ENCODE measurements at places on chromosomes 12 and 14.

- no peaks in the 10 kb centered on the region for H3K4me1 ChIP-seq
- no peak for DNase-seq
- H3K27me3 ChIP-seq: peaks cover 11% of the 10 kb centered on the region
- no peak overlapping the region for H3K27ac ChIP-seq
- H3K36me3 ChIP-seq: no peaks in the 10 kb centered on the region
These were observed 310.6 kb downstream of the VRK1 start for GRCh38 chr14:97107760-97108159.

- H3K4me3 ChIP-seq: no peak overlapping the region
- H3K27me3 ChIP-seq: peaks cover 72% of the 10 kb centered on the region
- DNase-seq: no peak
These were observed 2.5 kb upstream of the PLEKHD1 start for GRCh38 chr14:69481815-69482568.

- H3K36me3 ChIP-seq: no peaks in the 10 kb centered on the region
- peaks cover 19% of the 10 kb centered on the region for H3K4me1 ChIP-seq
- H3K4me3 ChIP-seq: no peak overlapping the region
- peaks cover 4% of the 10 kb centered on the region for H3K27me3 ChIP-seq
These were observed 250.9 kb downstream of the DUSP6 start for GRCh38 chr12:89101440-89101839.

DNA sequence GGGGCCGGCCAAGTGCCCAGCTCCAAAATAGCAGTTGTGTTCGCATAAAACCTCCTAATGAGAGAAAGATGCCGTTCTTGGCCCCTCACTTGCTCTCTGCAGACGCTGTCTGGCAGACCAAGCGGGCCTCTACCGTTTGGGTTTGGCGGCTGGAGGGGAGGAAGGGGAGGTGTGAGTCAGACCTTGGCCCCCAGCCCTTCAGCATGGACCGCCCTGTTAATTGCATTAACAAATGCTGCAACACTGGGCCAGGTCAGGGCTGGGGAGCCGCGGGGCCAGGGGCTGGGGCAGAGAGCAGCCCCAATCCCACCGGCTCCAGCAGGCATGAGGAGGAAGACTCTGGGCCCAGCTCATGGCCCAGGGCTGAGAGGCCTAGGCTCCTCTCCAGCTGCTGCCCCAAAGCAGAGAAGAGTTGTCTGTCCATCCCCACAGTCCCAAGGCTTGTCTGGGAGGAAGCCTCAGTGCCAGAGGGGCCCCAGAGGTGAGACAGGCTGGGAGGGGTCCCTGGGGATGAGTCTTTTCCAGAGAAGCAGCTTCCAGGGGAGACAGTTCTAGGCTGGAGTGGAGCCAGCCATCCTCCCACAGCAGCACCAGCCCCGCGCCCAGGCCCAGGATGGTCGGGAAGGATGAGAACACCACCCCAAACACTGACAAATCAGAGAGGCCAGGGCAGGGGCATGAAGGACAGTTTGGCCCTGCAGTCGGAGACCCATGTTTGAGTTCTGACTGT is 16.9 kb downstream of the LTBP2 start:
- H3K27me3 ChIP-seq: no peaks in the 10 kb centered on the region
- no peaks in the 10 kb centered on the region for H3K36me3 ChIP-seq
- no peak for DNase-seq
- no peak overlapping the region for H3K27ac ChIP-seq
- H3K4me3 ChIP-seq: no peak overlapping the region
- H3K4me1 ChIP-seq: no peaks in the 10 kb centered on the region

- no peaks in the 10 kb centered on the region for H3K36me3 ChIP-seq
- no peaks in the 10 kb centered on the region for H3K27me3 ChIP-seq
- H3K4me1 ChIP-seq: no peaks in the 10 kb centered on the region
- no peak overlapping the region for H3K4me3 ChIP-seq
These were observed 128.8 kb upstream of the CLEC14A start for GRCh38 chr14:38384741-38385140.

- no peaks in the 10 kb centered on the region for H3K36me3 ChIP-seq
- no peak overlapping the region for H3K27ac ChIP-seq
- no peak for DNase-seq
- peaks cover 5% of the 10 kb centered on the region for H3K27me3 ChIP-seq
- H3K4me1 ChIP-seq: peaks cover 42% of the 10 kb centered on the region
These were observed 115.2 kb upstream of the PELI2 start for GRCh38 chr14:56002876-56003625.

GRCh38 chr12:109764776-109765445 is 51.3 kb downstream of the FAM222A start:
- peak; percentile 43 for DNase-seq
- no peaks in the 10 kb centered on the region for H3K36me3 ChIP-seq
- no peaks in the 10 kb centered on the region for H3K4me1 ChIP-seq
- no peak overlapping the region for H3K4me3 ChIP-seq
- H3K27ac ChIP-seq: no peak overlapping the region
- H3K27me3 ChIP-seq: no peaks in the 10 kb centered on the region

DNA sequence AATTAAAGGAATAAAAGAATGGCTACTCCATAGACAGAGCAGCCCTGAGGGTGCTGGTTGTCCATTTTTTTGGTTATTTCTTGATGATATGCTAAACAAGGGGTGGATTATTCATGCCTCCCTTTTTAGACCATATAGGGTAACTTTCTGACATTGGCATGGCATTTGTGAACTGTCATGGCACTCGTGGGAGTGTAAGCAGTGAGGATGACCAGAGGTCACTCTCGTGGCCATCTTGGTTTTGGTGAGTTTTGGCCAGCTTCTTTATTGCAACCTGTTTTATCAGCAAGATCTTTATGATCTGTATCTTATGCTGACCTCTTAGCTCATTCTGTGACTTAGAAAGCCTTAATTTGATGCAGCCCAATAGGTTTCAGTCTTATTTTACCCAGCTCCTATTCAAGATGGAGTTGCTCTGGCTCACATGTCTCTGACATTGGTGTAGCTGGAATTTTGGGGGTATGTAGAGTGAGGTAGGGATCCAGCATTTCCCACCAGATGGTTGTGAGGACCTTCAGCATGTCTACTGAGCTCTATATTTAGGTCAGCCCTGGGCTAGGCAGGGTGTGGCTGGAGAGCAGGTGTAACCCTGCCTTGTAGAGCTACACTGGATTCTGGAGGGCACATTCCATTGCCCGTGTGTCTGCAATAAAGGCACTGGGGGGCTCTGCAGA is 103.5 kb upstream of the SLC38A2 start:
- no peak overlapping the region for H3K27ac ChIP-seq
- H3K4me1 ChIP-seq: peaks cover 16% of the 10 kb centered on the region
- no peak overlapping the region for H3K4me3 ChIP-seq
- no peaks in the 10 kb centered on the region for H3K27me3 ChIP-seq

DNA sequence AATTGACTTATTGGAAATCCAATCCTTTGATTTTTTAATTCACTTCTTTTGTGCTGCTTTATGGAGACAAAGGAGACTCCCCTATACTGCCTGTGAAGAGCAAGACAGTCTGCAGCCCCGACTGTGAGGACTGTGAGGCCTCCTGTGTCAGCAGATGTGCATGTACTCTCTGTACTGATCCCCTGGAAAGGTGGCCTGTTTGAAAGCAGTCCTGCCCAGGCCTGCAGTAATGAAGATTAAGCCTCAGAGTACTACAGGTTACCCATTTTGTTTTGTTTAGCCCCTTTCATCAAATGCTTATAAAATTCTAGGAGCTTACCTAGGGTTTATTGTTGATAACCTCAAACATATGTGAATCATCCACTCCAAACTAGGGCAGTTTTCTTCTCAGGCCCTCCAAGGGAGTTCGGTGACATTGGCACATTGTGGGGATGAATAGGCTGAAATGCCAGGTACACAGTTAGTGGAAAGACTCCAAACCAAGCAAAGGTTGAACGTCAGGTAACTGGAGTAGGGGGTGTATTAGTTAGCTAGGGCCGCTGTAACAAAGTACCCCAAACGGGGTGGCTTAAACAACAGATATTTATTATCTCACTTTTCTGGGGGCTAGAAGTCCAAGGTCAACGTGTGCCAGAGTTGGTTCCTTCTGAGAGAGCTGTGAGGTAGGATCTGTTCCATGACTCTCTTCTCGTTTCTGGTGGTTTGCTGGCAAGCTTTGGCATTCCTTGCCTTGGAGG is 208.7 kb upstream of the BCL2L14 start:
- peak overlapping the region; percentile 10 for H3K27ac ChIP-seq
- DNase-seq: no peak
- H3K27me3 ChIP-seq: no peaks in the 10 kb centered on the region
- peaks cover 69% of the 10 kb centered on the region for H3K36me3 ChIP-seq
- H3K4me3 ChIP-seq: no peak overlapping the region

DNA sequence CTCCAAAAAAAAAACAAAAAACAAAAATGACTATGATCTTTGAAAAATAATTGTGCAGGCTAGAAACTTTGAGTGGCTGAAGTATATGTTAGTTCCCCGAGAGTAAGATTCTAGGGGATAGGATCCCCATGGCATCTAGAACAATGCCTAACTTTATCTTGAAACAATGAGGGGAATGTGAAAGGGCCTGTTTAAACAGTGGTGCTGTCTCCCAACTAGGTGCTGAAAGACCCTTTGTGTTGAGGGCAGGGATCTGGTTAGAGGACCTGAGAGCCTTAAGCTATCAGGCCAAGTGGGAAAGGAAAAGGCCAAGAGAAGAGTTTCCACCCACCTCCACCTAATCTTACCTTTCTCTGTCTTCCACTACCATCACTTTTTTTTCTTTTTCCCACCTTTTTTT is 6.8 kb upstream of the YLPM1 start:
- no peaks in the 10 kb centered on the region for H3K36me3 ChIP-seq
- peaks cover 7% of the 10 kb centered on the region for H3K27me3 ChIP-seq
- no peaks in the 10 kb centered on the region for H3K4me1 ChIP-seq
- no peak overlapping the region for H3K4me3 ChIP-seq

DNA sequence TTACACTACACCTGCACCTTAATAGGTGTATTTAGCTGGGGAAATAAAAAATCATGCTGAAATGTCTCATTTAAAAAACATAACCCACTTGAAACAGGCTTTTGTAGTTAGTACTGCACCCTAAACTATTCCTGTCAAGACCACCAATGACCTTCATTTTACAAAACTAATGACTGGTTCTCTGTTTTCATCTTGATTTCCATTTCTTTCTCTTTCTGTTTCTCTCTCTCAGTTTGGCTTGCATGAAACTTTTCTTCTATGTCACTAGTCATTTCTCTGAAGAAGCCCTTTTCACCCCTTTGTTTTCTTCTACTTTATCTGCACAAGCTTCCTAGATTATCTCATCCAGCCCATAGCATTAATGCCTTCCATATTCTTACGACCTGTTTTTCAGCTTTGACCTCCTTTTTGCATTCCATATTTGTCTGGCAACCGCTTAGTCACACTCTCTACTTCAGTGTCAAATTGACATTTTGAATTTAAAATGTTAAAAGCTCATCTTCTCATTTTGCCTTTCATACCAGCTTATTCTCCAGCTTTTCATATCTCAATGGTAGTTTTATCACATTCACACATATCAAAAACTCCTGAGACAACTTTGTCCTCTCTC is 32.7 kb upstream of the KLRF1 start:
- DNase-seq: no peak
- peak overlapping the region; percentile 60 for H3K27ac ChIP-seq
- H3K27me3 ChIP-seq: no peaks in the 10 kb centered on the region
- H3K4me1 ChIP-seq: no peaks in the 10 kb centered on the region

- no peak overlapping the region for H3K4me3 ChIP-seq
- DNase-seq: no peak
- H3K4me1 ChIP-seq: no peaks in the 10 kb centered on the region
These were observed 1109.7 kb upstream of the FLRT2 start for GRCh38 chr14:84420221-84420620.

DNA sequence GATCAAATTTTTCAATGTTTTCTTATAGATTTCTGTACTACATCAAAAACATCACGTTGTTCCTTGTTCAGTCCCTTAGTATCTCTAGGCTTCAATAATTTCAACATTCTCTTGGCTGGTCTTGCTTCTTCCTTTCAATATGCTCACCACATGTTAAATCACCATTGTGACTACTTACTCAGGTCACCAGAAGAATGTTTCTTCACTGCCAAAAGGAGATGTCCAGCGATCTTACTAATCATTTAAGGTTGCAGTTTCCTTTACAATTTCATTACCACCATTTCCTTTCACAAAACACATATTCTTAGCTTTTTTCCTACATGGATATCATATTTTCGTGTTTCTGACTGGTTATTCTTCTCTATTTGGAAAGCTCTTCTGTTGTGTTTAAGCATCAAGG is 363.8 kb downstream of the NAV3 start:
- peaks cover 8% of the 10 kb centered on the region for H3K4me1 ChIP-seq
- no peak overlapping the region for H3K4me3 ChIP-seq
- DNase-seq: no peak
- H3K36me3 ChIP-seq: peaks cover 2% of the 10 kb centered on the region
- no peaks in the 10 kb centered on the region for H3K27me3 ChIP-seq
- no peak overlapping the region for H3K27ac ChIP-seq

GRCh38 chr12:47223848-47224213 is 144.1 kb upstream of the AMIGO2 start:
- no peaks in the 10 kb centered on the region for H3K27me3 ChIP-seq
- DNase-seq: no peak
- peaks cover 13% of the 10 kb centered on the region for H3K4me1 ChIP-seq
- H3K4me3 ChIP-seq: no peak overlapping the region

DNA sequence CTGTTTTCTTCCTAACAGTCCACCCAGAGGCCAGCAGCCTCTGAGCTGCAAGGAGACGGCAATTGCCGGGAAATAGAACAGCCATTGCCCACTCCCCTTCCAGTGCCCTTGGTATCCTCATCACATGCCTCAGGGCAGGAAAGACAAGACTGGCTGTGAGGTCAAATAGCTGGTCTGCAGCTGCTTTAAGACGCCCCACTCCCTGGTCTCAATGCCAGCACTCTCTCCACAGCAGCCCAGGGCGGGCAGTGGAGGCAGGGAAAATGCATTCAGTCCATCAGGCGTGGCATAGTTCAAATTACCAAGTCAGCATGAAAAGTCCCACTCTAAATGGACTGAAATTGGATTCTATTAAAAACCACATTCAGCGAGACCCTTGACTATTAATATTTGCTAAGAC is 35.6 kb downstream of the TTC9 start:
- no peak for DNase-seq
- no peak overlapping the region for H3K27ac ChIP-seq
- no peak overlapping the region for H3K4me3 ChIP-seq
- no peaks in the 10 kb centered on the region for H3K27me3 ChIP-seq
- H3K4me1 ChIP-seq: no peaks in the 10 kb centered on the region

DNA sequence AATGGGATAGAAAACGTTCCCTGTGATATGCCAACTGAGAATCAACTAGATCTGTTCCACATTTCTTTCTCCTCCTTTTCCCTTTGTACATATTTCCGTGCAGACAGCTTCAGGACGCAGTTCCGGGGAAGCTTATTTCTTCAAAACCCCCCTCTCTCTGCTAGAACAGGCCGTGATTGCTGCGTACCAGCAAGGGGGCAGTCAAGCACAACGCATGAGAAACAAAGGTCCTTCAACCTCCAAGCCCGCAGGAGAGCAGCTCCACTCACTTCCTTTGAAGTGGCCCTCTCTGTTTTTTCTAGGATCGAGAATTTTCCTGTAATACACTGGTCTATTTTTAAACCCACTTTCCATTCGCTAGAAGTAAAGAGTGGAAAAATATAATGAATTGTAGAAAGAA is 80.8 kb downstream of the ZNF664 start:
- no peak for DNase-seq
- H3K4me1 ChIP-seq: peaks cover 38% of the 10 kb centered on the region
- no peaks in the 10 kb centered on the region for H3K27me3 ChIP-seq

Data from type B pancreatic cell (in vitro differentiated cells).